AG09319 (cell line): ENCODE measurements at places on chromosomes 5 and 9.

GRCh38 chr9:83166372-83166771 is 103.4 kb upstream of the RASEF start:
- DNase-seq = no peak

- no peak for DNase-seq
These were observed 2.8 kb downstream of the ADCY2 start for GRCh38 chr5:7398596-7399280.

- DNase-seq = no peak
These were observed 129.5 kb downstream of the NIPBL start for GRCh38 chr5:37005946-37006540.

- no peak for DNase-seq
These were observed 235.7 kb downstream of the ICE1 start for GRCh38 chr5:5658226-5658625.

DNA sequence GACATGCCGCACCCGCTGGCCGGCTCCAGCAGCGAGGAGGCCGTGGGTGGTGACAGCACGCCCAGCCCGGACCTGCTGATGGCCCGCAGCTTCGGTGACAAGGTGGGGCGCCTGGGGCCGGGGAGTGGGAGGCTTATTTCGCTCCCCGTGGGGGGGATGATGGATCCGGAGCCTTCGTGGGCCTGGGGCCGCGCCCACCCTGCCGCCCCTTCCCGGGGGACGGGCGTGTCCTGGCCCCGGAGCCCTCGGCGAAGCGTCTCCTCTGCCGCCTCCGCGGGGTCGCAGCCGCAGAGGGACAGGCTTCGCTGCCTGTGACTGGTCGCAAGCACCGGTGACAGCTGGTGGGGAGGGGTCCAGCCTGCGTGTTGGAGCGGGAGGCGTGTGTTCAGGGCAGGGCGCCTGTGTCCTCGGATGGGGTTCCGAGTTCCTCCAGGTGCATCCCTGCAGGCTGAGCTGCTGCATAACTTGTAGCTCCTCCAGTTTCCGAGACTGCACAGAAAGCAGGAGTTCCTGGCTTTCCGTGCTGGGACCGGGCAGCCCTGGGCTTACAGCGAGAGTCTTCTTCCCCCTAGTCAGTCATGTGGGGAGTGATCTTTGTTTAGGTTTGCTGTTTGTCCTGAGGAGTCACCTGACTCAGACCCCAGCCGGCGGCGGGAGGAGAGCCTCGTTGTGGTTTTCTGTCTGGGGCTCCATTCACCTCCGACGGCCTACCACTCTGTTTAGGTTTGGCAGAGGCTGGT is 666 bp downstream of the SNX30 start:
- DNase-seq = no peak

GRCh38 chr5:16546732-16547131 is 70.1 kb downstream of the RETREG1 start:
- DNase-seq = no peak

- DNase-seq = no peak
These were observed 6.0 kb downstream of the PTTG1 start for GRCh38 chr5:160427607-160428006.

GRCh38 chr5:73136055-73136562 is 15.7 kb downstream of the TMEM171 start:
- DNase-seq = no peak

- no peak for DNase-seq
These were observed 29.6 kb upstream of the OTULINL start for GRCh38 chr5:14552017-14552416.

- DNase-seq = peak; percentile 57
These were observed 18.8 kb downstream of the NANS start for GRCh38 chr9:98075332-98075805.

GRCh38 chr5:143046314-143046713 is 276.1 kb downstream of the ARHGAP26 start:
- no peak for DNase-seq

DNA sequence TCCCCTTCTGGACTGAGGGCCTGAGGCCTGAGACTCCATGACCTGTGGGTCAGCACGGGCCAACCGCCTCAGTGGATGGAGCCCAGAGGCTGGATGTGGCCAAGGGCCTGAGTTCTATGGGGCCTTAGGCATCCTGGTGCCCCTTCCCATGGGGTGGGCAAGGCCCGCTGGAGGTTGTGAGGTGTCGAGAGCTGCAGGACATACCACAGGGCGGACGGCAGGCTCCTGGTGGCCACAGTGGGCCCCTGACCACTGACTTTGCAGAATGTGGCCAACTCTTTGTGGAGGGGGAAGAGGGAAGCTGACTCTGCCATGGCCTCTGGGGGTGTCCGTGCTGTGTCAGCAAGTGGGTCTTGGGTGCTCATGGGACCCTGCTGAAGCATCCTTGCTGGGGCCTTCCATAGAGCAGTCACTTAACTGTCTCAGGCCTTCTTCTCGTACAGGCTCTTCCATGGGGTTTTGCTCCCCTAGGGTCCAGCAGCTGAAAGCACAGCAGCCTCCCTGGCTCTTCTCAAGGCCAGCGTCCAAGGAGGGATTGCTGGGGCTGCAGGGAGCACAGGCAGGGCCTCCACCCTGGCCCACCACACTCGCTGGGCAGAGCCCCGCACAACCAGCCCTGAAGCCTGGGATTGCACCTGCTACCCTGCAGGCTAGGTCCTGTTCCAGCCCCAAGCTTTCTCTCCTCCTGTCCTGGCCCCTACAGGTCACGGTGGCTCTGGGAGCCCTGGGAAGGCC is 21.6 kb upstream of the SLC9A3 start:
- DNase-seq = no peak

DNA sequence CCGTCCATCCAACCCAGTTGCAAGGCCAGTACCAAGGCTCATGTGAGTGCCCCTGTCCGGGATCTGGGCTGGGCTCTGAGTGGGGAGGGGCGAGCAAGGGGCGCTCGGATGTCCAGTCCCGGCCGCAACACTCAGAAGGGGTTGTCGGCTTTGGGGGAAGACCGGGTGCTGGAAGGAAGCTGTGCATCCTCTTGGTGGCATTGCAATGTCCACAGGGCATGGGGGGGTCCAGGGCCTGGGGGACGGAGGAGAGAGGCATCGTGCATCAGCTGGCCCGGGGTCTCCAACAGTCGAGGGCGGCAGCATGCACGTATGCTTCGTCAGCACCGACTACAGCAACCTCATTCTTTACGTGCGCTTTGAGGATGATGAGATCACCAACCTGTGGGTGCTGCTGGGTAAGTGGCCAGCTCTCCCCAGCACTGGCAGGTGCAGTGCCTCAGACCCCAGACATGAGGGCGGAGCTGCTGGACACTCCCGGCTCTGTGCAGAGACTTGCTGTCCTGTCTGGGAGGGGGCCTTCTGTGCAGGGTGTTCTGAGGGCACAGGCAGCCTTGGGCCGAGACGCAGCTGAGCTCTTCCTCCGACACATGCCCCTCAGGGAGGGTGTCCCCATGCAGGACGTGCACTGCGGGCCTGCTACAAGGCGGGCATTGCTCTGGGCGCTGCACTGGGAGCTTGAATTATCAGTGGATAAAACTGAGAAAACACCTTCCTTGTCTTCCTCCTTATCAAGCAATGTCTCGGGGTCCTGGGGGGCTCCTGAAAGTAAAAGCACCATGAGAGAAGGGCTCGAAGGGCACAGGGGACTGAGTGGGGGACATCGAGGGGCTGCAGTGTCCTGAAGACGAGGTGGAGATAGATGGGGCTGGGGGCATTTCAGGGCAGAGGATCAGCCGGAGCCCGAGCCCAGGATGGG is 22.5 kb downstream of the GLT6D1 start:
- DNase-seq = no peak

DNA sequence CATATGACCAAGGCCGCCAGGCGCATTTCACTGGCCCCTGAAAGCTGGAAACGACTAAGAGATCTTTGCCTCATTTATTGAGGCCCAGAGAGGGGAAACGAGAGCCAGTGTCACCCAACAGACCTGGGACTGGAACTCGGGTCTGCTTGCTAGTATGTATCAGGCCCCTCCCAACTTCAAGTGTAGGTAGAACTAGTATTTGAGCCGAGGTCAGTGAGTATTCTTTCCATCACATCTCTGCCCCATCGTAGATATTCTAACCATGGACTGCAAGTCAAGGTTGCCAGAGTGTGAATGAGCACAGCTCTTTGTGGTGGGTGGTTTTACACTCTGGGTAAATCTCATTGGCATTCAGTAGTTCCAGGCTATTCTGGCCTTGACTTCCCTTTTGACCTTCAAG is 42.2 kb downstream of the GPR107 start:
- no peak for DNase-seq

DNA sequence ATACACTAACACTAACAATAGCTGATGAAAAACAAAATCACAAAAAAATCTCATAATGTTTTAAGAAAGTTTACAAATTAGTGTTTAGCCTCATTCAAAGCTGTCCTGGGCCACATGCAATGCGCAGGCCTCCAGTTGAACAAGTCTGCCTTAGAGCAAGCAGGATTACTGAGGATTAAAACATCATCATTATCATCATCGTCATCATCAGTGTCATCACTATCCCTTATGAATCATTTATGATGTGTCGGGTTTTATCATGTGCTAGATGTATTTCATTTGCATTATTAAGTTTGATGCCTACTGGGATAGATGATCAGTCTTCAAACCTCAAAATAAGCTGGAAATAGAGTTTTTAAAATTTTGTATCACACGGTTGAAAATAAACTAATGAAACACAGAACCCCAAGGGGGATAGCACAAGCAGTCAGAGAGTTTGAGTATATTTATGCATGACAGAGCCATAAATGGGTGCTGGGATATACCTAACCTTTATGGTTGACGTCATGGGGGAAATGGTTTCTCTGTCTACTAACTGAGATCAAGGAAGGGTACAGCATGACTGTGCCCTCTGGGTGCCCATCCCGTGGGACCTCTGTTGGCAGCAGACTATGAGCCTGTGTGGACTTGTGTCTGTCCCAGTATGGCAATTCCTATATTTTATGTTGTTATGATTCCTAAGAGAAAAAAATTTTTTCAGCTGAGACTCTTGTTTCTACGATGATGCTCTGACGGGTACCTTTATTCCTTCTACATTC is 150.3 kb upstream of the ADRA1B start:
- no peak for DNase-seq

GRCh38 chr5:21665524-21665923 is 1187.6 kb downstream of the CDH12 start:
- no peak for DNase-seq

DNA sequence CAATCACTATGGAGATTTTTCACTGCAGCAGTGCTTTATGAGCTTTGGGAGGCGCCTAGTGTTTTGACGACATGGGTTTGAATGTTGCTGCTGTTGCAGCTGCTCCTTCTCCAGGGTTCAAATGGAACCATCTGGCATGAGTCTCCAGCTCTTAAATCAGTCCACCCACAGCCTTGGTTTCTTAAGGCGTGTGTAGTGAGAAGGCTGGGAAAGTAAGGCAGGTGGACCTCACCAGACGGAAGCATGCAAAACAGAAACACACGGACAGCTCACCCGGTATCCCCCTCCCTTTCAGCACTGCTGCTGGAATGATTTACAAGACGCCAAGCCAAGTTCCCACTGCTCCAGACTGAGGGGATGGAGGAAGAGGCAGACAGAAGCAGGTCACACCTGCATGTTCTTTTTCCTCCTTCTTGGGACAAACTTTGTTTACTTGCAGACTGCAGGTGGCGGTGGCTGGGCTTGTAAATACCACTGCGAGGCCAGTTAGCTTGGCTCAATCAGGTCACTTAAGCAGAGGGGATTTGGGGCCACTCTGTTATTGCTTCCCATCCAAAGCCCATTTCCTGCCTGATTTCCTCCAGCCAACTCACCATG is 47.4 kb downstream of the ADAM19 start:
- no peak for DNase-seq

- DNase-seq = no peak
These were observed 6.1 kb upstream of the TMEM252 start for GRCh38 chr9:68546596-68547390.

- DNase-seq = no peak
These were observed 154.5 kb downstream of the ARSB start for GRCh38 chr5:78830528-78831046.

DNA sequence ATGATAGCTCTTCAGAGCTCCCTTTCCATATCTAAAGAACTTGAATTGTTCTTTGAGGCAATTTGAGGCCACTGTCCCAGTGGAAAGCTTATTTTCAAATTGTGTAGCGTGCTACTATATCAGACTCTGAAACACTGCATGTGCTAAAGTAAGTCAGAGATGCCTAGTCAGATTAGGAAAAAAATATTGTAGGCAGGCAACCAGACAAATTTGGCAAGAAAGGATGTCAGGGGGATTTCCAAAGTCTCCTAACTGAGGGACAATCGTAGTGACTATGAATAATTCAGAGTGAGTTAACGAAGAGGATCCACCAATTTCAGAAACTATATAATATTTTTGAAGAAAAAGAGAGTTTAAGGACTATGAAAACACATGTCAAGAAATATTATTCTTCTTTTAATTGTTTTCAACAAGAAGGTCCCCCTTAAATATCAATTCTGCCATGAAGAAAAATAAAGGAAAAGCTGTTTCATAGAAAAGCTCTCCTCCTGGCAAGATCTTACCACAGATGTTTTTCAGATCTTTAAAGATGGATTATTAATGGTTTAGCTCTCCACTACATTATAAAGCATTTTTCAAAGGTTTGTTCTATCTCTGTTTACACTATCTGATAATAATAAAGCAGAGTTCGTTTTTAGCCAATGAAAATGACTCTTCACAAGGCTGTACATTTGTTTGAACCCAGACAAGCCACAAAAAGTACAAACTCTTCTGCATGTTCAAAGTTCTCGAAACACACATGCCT is 273.5 kb upstream of the PTGER4 start:
- DNase-seq = no peak

GRCh38 chr5:125583321-125584139 is 837.1 kb upstream of the ZNF608 start:
- DNase-seq = no peak

DNA sequence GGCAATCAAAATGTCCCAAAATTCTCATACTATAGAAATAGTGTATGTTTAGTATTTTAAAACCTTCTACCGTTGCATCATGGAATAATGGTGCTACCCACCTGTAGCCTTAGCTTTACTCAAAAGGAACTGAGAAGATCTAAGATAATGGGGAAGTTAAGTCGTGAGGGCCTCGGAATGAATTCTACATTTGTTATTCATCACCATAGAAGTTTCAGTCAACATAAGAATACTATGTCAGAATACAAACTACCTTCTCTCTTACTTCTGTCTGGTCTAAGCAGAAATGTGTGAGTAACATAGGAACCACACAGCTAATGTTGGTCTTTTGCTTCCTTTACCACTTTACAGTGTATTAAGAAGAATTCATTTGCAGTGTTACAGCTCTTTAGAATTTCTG is 43.2 kb downstream of the RFK start:
- DNase-seq = no peak

DNA sequence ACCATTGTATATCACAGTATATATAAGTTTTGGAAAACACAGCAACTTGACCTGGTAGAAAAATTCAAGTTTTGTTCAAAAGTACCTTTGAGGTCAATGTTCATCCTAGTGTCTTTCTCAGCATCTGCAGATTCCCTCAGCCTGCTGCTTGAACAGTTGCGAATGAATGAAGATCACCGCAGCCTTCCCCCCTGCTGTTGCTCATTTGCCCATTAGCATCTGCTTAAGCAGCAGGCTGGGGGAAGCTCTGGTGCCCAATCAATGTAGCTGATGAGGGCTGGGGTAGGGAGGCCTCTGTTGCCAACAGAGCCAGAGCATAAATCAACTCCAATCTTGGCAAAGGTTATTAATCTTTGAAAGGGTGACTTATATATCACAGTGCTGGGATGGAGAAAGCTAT is 586.5 kb upstream of the PTPRD start:
- no peak for DNase-seq

GRCh38 chr5:55319491-55319890 is 11.7 kb downstream of the MTREX start:
- DNase-seq = no peak
